ENCODE measurements at places on chromosomes 12 and 14.
A peak's percentile ranks its signal among the peaks of the same experiment; 100 is the strongest.

DNA sequence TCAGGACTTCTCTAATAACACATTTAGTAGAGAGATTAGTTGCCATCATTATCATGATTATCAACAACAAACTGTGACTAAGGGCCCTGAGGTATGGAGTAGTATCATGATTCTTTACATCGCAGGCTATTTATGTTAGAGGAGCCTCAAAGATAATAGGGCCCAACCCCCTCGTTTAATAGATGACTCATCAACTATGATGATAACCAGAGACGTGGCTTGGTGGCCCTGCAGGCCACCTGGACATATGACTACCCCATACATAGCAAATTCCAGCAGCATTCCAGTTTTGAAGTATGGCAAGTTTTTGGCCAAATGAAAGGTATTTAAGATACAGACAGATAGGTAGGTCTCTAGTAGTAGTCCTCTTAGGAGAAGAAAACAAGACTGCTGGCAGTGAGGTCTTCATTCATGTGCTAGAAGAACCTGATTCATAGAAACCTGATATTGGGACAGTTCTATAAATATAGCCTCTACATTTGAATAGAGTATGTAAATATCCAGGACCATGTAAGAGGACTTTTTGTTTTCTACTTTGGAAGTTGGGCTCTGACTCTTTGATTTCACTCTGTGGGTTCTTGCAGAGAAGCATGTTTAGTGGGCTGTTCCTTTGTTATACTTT is 5.6 kb downstream of the RIC8B start:
- no peak for DNase-seq

- peak; percentile 18 for DNase-seq
These were observed 1.1 kb downstream of the ETV6 start for GRCh38 chr12:11650286-11651281.

DNA sequence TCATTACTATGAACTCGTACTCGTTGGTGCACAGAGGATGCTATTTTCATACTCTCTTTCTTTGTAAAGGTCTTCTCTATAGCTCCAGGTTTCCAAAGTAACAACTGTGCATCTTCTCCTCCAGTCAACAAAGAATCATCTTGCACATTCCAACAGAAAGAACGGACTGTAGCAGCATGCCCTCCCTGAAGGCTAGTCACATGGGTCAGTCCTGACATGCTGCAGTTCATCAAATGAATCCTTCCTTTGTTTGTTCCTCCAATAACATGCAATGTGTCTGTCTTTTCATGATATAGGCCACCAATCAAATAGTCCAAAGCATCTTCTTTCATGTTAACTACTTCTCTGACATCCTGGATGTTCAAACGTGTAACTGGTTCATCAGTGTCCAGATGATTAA is 42.9 kb downstream of the WDR89 start:
- no peak for DNase-seq

- DNase-seq: no peak
These were observed 23.9 kb upstream of the IGF1 start for GRCh38 chr12:102504280-102504679.

DNA sequence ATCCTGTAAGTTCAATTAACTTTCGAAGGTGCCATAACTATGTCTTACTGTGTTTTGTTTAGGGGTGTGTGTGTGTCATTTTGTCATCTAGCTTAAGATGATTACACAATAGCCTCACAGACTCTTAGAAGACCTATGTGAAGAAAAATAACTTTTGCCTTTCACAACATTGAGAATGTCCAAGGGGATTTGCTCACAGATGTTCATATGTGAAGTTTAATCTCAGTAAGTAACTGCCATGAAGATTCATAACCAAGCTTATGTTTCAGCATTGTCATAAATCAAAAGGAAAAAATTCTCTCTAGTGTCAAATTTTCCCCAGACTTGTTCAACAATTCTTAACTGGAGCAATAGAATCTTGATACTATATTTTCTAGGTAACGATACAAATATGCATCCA is 226.1 kb upstream of the PRKD1 start:
- DNase-seq: no peak

- DNase-seq: no peak
These were observed 996 bp downstream of the SLC41A2 start for GRCh38 chr12:104956870-104957718.

- DNase-seq: no peak
These were observed 265.6 kb upstream of the FAR2 start for GRCh38 chr12:28883406-28883997.

GRCh38 chr12:13038491-13039161 is 5.6 kb upstream of the FAM234B start:
- DNase-seq: no peak

DNA sequence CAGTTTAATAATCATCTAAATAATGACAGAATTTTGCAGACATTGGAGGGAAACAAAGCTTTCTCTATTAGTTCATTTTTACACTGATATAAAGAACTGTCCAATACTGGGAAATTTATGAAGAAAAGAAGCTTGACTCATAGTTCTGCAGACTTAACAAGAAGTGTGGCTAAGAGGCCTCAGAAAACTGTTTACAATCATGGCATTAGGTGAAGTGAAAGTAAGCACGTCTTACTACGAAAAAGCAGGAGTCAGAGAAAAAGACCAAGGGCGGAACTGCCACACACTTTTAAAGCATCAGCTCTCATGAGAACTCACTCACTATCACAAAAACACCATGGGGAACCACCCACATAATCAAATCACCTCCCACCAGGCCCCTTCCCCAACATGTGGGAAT is 804.4 kb downstream of the FLRT2 start:
- no peak for DNase-seq

DNA sequence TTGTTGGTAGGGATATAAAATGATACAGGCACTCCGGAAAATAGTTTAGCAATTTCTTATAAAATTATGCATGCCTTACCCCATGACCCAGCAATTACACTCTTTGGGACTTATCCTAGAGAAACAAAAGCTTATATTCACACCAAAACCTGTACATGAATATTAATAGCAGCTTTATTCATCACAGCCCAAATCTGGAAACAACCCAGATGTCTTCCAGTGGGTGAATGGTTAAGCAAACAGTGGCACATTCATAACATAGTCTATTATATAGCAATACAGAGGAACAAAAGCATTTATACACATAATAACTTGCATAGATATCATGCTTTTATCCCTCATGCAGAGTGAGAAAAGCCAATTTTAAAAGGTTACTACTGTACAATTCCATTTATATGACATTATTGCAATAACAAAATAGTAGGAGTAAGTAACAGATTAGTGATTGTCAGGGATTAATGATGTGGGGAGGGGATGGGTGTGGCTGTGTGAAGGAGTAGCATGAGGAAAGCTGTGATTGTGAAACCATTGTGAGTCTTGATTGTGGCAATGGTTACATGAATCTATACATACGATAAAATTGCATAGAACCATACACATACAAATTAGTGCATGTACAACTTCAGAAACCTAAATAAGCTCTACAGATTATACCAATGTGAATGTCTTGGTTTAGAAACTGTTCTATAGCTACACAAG is 363.1 kb upstream of the OR4E1 start:
- DNase-seq: no peak

- DNase-seq: no peak
These were observed 87.5 kb downstream of the SPTB start for GRCh38 chr14:64792231-64792630.

DNA sequence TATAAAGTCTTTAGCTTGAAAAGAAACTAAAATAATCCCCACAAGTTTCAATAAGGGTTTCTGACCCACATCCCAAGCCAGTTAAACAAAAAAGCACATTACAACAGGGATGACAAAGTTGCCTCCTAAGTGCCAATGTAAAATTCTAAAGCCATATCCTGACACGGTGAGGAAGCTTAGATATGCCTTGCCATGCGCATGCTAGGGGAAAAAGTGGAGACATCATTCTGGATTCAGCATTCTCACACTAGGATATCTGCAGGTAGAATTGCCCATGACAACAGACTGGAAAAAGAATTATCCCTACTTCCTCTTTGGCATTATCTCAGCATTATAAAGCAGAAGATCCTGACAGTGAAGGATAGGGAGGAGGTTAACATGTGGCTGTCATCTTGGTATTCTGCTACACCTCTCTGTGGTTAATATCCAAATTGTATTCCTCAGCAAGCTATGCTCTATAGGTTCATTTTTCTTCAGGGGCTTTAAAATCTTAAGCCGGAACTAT is 4.9 kb downstream of the DUSP6 start:
- DNase-seq: no peak

DNA sequence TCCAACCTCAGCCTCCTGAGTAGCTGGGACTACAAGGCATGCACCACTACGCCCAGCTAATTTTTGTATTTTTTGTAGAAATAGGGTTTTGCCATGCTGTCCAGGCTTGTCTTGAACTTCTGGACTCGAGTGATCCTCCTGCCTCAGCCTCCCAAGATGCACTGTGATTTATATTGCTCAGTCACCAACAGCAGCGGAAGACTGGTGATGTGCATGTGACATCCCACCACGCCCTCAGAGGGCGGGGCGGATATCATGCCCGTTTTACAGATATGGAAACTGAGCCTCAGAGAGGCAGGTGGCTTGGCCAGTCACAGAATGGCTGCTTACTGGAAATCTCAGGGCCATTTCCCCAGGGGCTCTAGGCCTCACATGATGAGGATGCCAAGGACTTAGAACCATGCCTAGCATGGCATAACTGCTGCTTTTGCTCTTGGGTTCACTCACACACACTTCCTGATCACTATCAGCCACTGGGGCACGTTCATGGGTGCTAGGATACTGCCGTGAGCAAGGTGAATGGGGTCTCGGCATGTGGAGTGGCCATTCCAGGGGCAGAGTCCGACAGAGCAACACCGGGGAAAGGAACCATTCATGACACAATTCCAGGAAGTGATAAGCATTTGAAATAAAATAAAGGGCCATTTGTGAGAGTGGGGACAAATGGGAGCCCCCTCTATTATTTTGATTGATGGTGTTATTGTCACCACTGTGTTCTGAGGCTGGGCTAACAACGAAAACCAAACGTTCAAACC is 31.9 kb downstream of the RBM19 start:
- no peak for DNase-seq

DNA sequence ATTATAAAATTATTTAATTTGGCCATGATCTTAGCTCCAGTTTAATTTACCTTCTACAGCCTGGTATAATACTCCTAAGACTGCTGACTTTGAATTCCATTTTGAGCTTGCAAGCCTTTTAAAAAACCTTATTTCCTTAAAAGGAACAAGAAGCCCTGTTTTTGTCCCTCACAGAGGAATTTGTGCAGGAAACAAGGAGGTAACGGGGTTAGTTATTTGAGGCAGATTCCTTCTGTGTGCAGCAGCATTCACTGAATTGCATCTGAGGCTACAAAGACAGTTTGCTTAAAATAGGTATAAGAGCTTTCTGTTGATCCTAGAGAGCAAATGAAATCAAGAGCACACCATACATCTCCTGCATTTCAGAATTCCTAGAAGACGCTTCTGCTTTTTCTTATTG is 403.3 kb upstream of the PRICKLE1 start:
- DNase-seq: no peak

GRCh38 chr12:119423285-119423684 is 88.8 kb downstream of the CCDC60 start:
- no peak for DNase-seq

- no peak for DNase-seq
These were observed 561.3 kb downstream of the C12orf50 start for GRCh38 chr12:87467936-87468335.

GRCh38 chr12:94263905-94264561 is 115.7 kb downstream of the PLXNC1 start:
- DNase-seq: no peak

DNA sequence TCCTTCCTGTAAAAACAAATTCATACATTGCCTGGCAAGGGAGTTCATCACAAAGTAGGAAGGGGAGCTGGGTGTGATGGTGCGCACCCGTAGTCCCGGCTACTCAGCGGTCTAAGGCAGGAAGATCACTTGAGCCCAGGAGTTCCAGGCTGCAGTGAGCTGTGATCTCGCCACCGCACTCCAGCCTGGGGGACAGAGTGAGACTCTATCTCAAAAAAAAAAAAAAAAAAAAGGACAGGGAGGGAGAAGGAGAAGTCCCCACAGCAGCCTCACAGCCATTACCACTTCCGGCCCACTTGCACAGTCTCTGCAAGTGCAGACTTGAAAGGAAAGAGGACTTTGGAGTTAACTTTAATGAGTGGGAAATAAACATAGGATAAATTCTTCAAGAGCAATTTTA is 121.0 kb downstream of the FBXL14 start:
- DNase-seq: no peak

DNA sequence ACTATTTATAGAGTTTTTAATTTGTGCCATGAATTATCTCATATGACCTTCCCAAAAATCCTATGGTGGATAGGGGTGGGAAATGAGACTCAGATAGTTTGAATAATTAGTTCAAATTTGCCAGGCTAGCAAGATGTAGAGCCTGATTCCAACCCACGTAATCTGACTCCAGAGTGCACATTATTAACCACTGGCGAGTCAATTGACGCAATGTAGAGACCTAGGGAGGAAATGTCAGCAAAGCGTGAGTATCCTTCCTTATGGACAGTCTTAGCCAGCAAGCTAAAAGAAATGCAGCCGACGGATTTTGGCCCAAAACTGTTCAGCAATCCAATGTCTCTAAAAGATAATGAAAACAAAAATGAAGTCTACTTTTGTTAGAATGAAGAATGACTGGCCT is 193.3 kb upstream of the KRR1 start:
- DNase-seq: no peak

GRCh38 chr14:21263284-21264024 is 5.8 kb downstream of the HNRNPC start:
- no peak for DNase-seq

GRCh38 chr12:7001921-7002591 is 16.2 kb downstream of the LPCAT3 start:
- DNase-seq: no peak

GRCh38 chr14:36633580-36633979 is 28.1 kb upstream of the PAX9 start:
- DNase-seq: no peak

DNA sequence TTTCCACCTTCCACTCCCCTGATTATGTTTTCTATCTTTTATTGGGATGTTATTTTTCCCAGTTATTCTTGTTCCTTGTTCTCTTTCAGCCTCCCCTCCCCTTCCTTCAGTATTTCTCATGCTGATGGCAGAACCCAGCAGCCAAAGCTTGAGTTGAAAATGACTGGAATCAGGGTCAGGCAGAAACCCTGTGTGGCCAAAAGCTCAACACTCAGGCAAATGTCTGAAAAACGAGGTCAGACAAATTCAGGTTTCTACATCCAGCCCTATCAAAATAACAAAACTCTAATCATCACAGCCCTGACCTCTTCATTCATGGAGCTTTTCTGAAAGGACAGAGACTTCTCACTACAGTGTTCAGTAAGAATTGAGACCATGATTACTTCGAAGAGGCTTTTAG is 134.6 kb downstream of the PTPRR start:
- no peak for DNase-seq

- no peak for DNase-seq
These were observed 17.2 kb downstream of the KRT85 start for GRCh38 chr12:52350021-52350620.

- no peak for DNase-seq
These were observed 52.3 kb upstream of the KCNA5 start for GRCh38 chr12:4991373-4991772.

- DNase-seq: no peak
These were observed 33.0 kb downstream of the BTBD7 start for GRCh38 chr14:93299866-93300265.
